ENCODE measurements at places on chromosomes 13 and 19.
A peak's percentile ranks its signal among the peaks of the same experiment; 100 is the strongest.

- DNase-seq: peak; percentile 82
Measured at GRCh38 chr19:34963573-34964406, at the start of gene ZNF792. Gene ZNF792, minus strand, starts transcription at chr19:34964229. Its CDS starts 567 bp downstream, at chr19:34963662.

- DNase-seq: no peak
Measured at GRCh38 chr19:1166872-1167573, 7.0 kb downstream of the SBNO2 start.

GRCh38 chr19:6038634-6039405 is 60.9 kb upstream of the RANBP3 start:
- no peak for DNase-seq

DNA sequence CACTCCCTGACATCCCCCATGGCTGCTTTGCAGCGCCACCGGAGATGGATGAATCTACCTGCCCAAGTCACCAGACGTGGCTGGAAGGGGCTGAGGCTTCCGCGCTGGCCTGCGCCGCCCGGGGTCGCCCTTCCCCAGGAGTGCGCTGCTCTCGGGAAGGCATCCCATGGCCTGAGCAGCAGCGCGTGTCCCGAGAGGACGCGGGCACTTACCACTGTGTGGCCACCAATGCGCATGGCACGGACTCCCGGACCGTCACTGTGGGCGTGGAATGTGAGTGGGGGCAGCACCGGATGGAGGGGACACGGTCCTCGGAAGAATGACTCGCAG is 4.6 kb downstream of the ICAM5 start:
- no peak for DNase-seq

- no peak for DNase-seq
Measured at GRCh38 chr19:31185261-31185660, 164.0 kb downstream of the TSHZ3 start.

DNA sequence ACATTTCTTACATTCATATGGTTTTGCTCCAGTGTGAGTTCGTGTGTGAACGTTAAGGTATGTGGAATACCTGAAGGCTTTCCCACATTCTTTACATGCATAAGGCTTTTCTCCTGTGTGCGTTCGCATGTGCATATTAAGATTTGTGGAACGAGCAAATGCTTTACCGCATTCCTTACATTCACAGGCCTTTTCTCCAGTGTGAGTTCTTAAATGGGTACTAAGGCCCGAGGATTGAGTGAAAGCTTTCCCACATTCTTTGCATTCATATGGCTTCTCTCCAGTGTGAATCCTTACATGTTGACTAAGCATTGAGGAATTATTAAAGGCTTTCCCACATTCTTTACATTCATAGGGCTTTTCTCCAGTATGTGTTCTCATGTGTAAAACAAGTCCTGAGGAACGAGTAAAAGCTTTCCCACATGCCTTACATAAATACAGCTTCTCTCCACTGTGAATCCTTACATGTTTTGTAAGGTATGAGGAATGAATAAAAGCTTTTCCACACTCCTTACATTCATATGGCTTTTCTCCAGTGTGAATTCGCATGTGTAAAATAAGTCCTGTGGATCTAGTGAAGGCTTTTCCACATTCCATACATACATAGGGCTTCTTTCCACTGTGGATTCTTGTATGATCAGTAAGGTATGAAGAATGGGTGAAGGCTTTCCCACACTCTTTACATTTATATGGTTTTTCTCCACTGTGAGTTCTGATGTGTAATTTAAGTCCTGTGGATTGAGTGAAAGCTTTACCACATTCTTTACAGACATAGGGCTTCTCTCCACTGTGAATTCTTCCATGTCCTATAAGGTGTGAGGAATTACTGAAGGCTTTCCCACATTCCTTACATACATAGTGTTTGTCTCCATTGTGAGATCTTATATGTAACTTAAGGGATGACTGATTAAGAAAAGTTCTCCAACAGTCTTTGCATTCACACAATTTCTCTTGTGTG is 10.7 kb downstream of the ZNF846 start:
- DNase-seq: no peak

DNA sequence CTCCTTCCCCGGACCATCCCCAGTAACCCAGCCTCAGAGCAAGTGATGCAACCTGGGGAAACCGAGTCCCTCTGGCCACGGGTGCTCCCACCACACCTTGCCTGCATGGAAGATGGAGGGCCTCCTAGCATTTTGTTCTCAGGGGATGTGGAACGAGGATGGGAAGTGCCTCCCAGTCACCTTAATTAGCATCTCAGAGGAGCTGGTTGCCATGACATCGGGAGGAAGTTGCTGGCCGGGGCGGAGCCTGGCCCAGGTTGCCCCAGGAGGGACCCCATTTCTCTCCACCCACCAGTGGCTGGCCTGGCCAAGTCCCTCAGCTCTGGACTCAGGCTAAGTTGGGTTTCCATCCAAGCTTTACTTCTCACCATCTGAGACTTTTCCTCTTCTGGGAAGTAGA is 24.1 kb upstream of the PTPRS start:
- no peak for DNase-seq

DNA sequence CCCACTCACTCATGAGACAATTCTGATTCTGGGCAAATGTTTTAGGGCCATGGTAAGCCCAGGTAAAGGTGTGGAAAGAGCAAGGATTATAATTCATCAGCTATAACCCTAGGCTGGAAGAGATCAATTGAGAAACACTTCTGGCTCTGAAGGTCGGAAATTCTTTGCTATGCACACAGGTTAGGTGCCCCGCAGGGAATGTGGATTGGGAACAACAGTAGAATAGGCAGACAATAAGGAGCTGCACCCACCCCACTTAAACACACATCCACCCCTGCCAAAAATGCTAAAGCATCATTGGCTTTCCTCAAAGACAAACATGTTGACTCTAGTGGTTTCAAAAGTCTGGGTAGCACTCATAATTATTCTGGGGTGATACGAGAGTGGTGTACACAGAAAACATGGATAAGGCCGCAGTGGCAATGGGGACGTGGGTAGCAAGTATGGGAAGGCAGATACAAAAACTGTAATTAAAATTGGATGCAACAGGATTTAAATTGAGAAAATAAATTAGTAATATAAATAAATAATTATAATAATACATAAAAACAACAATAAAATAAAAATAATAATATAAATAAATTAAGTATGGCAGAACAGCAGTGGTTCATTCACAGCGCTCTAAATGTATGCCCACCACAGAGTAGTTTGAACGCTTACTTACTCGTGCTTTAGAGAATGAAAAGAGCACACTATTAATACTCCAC is 8.6 kb downstream of the EFNB2 start:
- no peak for DNase-seq

DNA sequence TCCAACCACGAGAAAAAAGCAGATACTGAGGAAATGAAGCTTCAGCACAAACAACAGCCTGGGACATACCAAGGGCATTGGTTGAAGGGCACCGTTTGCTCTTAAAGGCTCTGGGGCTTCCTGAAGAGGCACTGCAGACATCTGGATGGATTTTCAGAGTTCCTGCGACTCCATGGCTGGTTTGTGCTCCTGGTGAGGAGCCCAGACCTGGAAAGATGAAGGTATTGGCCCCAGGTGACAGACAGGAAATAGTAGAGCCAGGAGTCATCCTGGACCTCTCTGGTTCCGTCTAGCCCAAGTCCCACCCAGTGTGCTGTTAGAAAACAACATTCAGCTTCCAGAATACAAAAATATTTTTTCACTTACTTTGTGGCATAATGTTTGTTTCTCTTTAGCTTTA is 6.3 kb downstream of the IL17D start:
- no peak for DNase-seq

DNA sequence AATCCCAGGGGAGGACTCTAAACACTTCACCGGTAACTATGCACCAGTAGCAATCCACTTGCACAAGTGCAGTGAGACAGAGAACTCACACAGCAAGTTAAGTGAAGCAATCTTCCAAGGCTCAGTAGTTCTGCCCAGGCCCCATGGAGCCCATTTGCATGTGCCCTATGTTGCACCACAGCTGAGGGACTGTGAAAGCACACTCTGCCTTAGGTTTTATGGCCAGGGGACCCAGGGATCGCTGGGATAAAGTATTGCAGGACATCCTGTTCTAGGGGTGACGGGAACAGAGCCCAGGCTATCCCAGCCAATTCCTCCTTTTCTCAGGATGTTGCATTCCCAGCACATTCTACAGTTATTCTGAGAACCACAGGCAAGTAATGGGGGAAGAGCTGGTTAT is 6.0 kb upstream of the AMER2 start:
- DNase-seq: no peak

GRCh38 chr19:7701654-7702457 is at the start of gene FCER2:
Gene FCER2, minus strand, starts transcription at chr19:7702131. Its CDS starts 2,371 bp downstream, at chr19:7699760.
- no peak for DNase-seq

- peak; percentile 95 for DNase-seq
Measured at GRCh38 chr19:507286-508203, at the start of gene TPGS1. Gene TPGS1, plus strand, starts transcription at chr19:507497. Its CDS starts 10 bp downstream, at chr19:507507.

DNA sequence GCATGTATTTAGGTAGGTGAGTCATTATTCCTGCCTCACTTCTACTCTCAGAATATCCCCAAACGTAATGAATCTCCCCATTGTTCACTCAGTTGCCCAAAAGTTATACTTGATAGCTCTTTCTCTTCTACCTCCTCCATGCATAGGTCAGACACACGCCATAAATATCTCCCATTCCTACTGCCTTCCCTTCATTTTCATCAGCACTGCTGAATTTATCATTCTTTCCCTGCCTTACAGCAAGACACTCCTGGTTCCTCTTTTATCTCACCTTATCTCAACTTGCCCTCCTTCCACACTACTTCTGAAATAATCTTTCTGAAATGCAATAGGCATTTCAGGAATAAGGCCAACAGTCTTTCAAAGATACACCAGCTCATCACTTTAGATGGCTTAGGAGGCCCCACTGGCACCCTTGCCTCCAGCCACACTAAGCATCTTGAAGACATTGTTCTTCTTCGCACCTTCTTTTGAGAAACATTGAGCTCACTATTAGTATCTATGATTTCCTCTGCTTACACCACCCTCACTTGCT is 333.9 kb downstream of the MYO16 start:
- no peak for DNase-seq

- DNase-seq: no peak
Measured at GRCh38 chr13:30806784-30807183, 71.4 kb downstream of the ALOX5AP start.

DNA sequence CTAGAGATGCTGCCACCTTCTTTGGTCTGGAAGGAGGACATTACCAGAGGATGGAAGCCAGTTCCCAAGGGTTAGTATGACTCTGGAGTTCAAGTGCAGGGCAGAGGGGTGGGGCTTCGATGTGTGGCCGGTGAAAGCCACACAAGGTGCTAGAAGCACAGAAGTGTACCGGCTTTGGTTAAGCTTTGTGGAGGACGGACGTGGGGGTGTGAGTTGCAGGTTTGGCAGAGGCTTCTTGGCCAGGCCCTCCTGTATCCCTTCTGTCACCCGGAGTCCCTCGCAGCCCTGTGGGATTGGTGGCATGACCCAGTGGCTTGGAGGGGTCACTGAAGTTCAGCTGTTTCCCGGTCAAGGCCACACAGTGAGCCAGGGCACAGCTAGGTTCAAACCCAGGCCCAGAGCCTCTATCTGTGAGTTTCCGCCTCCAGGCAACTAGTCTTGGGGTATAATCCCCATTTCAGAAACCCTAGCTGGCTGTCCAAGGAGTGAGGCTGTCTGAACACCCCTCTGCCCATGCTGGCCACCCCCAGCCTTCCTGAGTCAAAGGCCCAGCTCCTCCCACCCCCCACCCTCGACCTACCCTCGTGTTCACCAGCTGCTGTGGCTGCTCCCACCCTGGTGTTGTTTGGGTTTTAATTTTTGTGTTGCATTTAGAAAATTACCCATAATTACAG is 4.6 kb upstream of the SSBP4 start:
- DNase-seq: no peak

DNA sequence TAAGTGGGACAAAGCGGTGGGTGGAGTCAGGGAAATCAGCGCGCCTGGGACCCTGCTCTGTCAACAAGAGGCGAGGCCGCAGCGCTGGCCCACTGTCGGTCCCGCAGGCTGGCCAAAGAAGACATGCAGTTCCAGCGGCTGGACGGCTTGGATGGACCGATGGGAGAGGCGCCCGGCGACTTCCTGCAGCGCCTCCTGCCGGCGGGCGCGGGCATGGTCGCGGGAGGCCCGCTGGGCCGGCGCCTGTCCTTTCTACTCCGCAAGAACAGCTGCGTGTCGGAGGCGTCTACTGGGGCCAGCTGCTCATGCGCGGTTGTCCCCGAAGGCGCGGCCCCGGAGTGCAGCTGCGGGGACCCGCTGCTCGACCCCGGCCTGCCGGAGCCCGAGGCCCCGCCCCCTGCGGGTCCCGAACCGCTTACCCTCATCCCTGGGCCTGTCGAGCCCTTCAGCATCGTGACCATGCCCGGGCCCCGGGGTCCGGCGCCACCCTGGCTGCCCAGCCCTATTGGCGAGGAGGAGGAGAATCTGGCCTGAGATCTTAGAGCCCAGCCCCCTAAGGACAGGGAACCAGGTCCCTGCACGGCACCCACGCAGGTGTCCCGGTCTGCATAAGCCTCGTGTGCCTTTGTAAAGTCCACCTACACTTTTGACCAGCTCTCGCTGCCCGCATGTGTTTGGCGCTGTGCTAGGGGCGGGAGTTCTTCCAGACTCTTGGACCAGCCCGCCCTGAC is 6.1 kb downstream of the BEST2 start:
- DNase-seq: peak; percentile 88

GRCh38 chr19:47495478-47496372 is 11.7 kb upstream of the KPTN start:
- DNase-seq: no peak

DNA sequence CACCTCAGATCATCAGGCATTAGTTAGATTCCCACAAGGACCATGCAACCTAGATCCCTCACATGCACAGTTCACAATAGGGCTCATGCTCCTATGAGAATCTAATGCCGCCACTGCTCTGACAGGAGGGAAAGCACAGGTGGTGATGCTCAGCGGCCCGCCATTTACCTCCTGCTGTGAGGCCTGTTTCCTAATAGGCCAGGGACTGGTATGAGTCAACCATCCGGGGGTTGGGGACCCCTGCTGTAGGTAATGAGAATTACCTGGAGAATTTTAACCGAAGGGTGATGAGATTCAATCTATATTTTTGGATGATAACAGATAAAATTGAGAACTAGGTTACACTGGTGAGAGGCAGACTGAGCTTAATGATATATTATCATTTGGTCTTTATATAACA is 101.4 kb downstream of the LACC1 start:
- no peak for DNase-seq

DNA sequence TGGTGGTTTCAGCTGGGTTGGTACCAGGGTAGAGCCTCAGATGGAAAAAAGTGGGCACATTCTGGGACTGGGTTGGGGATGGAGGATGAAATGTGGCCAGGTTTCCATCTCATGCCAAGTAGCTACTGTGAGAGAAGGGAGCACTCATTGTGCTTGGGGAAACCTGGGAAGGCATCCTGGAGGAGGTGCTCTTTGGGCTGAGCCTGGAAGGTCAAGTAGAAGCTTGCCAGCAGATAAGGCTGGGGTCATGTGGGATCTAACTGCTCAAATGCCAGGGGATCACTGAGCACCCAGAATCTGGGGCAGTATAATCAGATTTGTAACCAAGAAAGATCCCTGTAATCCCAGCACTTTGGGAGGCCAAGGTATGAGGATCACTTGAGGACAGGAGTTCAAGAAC is 9.0 kb upstream of the KCNN1 start:
- no peak for DNase-seq

Data from activated effector memory CD4-positive, alpha-beta T cell treated with anti-CD3 and anti-CD28 coated beads, Interleukin-2, amount 50 U/mL, for 16 hours (primary cell).